ENCODE measurements at places on chromosomes 5 and 9.

- DNase-seq, result no peak
These were observed 134.4 kb downstream of the CACNA1B start for GRCh38 chr9:138011951-138012500.

GRCh38 chr5:122492675-122493074, 180.6 kb downstream of the SNCAIP start:
- no peak for DNase-seq

DNA sequence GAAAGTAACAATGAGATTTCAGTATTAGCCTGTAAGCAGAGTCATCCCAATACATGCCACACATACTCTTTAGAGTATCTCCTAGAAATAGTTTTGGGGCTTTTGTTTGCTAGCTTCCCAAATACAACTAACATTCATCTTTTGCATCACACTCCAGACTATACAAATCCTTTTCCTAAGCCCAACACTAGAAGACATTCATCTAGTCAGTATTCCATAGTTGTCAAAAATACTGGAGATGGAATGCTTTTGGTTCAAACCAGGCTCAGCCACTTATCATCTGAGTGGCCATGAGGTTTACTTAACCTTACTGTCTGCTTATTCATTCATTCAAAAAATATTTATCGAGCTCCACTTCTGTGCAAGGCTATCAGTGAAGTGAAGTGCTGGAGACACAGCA, 205.1 kb upstream of the SGCD start:
- DNase-seq, result no peak

GRCh38 chr5:96533371-96533770, 100.3 kb upstream of the PCSK1 start:
- no peak for DNase-seq

GRCh38 chr5:34625246-34625645, 30.9 kb upstream of the RAI14 start:
- no peak for DNase-seq

GRCh38 chr9:92176800-92177185, 61.6 kb upstream of the SPTLC1 start:
- no peak for DNase-seq

Data from stimulated activated CD4-positive, alpha-beta T cell treated with anti-CD3 and anti-CD28 coated beads, Interleukin-4, amount 100 ng/mL, for 4 hours (primary cell).